A549 treated with CpdA at 1 μM for 4 hours (cell line): ENCODE measurements at places on chromosomes 6 and 20. TPM values are rescaled to one million over a fixed set of nuclear protein-coding genes. Genes with fewer than 3 reads are reported as not detected.

RAET1G gene
- total RNA-seq: 7.2 to 12.5 TPM (median 10.7 TPM) in 5 replicates

BPIFB1 gene
- 0.07 to 0.15 TPM (median 0.14 TPM) in 3 of 5 replicates, not detected in the others for total RNA-seq

TBX18 gene
- total RNA-seq: 14.9 to 20.4 TPM (median 18.6 TPM) in 5 replicates

REPS1 gene
- 19.2 to 22.8 TPM (median 21.2 TPM) in 5 replicates for total RNA-seq

CNR1 gene
- 0.30 to 0.41 TPM (median 0.33 TPM) in 5 replicates for total RNA-seq

TXLNB gene
- not detected in 5 replicates for total RNA-seq

FOXQ1 gene
- total RNA-seq: 1.8 to 4.8 TPM (median 4.0 TPM) in 5 replicates
